ENCODE measurements at places on chromosomes 11 and 22. TPM values are rescaled to one million over a fixed set of nuclear protein-coding genes. Genes with fewer than 3 reads are reported as not detected.

SSTR3 gene
- 28.1 TPM for total RNA-seq

DNA sequence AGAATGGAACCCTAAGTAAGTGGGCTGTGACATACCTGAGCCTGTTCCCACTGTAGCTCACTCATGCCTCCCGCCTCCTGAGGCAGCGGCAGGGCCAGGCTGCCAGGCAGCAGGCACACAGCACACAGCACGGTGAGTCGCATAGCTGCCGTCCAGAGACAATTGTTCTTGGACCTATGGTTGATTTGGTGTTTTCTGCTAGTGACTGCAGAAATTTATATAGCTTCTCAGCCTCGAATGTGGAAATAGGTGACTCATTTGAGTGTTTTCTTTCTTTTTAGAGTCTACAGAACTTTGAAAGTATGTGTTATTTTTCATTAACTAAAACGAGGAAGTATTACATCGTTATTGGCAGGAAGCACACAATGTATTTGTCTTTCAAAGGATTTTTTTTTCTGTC, at the start of gene MMP7:
MMP7 (minus strand) TSS at position 190 of the 400 bp plus-strand sequence; CDS start at position 143, 47 bp downstream.
- no peak for DNase-seq

MAPK1 gene
- 80.3 TPM for total RNA-seq

DNA sequence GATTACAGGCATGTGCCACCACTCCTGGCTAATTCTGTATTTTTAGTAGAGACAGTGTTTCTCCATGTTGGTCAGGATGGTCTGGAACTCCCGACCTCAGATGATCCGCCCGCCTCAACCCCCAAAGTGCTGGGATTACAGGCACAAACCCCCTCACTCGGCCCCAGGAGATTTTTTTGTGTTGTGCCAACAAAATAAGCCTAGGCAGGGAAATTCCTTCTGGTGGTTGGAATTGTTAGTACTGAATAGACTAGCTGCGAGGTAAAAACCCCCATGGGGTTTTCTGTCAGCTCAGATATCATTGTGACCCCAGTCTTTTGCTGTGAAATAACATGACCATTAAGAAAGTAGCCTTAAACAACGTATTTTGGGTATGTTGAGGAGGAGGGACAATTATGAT, 144.9 kb downstream of the BCR start:
- no peak for DNase-seq

- DNase-seq, result no peak
Measured at GRCh38 chr11:4184163-4184916, 89.7 kb downstream of the RRM1 start.

PDGFB gene
- total RNA-seq, result 2.9 TPM

DNA sequence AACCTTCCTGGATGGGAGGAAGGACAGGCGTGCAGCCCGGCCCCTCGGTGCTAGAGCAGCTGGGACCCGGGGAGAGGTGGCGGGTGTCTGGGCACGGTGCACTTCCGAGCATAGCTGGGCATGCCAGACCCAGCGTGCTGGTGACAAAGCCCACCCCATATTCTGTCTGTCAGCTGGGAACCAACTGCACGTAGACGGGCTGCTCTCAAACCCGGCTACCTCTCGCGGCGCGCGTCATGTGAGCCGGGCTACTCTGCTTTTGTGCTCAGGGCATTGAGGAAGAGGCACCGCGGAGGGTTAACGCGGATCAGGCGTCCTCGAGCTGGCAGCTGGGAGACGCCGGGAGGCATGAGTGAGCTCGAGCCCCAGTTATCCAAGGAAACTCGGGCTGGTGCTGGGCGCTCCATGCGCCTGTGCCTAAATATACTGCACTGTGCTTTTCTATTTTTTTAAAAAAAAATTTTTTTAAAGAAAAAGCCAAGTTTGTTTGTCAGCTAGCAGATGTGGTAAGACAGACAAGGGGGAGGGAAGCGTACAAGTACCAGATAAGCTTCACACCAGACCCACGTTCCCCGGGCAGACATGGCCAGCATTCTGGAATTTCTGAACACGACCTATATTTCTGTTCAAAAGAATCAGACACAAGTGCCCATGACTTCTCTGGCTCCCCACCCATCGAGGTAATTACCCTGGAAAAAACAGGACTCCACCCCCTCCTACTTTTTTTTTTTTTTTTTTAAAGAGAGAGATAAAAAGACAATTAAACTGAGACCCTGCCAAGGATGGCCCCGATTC, 425.6 kb downstream of the SHANK2 start:
- no peak for DNase-seq

DNA sequence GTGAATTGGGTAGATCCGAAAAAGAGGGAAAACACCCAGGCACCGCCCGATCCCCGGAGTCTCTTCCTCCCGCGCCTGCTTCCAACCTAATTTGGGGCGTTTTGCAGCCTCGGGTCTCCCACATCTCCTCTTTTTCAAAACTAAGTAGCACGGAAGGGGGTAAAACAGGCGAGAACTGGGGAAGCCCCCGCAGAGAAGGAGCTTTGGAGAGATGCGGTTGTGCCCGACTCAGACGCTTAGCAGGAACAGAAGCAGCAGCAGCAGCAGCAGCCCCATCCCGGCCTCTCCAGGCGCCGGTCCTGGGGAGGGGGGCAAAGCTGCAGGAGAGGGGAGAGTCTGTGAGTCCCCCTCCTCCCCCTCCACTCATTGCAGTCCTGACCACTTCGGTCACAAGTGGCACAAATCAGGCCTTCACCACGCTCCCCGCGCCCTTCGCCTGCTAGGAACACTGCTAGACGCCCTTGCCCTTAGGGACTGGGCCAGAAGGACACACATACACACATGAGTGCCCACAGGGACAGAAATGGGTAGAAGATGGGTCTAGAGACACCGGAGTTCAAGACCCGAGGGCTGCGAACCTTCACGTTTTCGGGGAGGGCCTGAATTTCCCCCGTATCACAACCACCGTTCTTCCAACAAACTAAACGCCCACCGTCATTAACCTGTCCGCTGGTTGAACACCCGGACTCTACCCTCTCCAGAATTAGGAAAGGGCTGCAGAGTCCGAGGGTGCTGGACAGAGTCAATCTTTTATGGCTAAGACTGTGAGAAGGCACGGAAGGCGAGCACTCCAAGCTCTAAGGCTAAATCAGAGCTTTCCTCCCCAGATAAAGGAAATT, 98.3 kb upstream of the HSD17B12 start:
- no peak for DNase-seq

DNA sequence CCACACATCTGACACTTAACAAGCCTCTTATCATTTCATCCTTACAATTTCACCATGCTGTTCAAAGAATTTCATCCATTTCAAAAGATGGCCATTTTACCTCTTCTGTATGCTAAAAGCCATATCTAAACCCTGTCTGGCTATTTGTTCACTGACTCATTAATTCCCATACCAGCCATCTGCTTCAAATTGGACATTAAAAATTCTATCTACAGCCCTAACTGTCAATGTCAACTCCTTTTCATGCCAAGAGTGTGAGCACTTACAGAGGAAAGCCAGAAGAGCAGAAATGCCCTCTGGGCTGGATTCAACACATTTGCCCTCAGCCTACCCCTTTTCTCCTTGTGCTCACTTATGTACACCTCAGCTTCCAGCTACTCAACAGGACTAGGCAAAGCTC, 59.2 kb downstream of the SYTL2 start:
- no peak for DNase-seq

PRSS23 gene
- total RNA-seq, result 2.0 TPM

GRCh38 chr22:25942115-25942855, 200.3 kb downstream of the MYO18B start:
- no peak for DNase-seq

- DNase-seq, result no peak
Measured at GRCh38 chr22:17890892-17891291, 116.6 kb upstream of the BID start.

- DNase-seq, result no peak
Measured at GRCh38 chr11:95734009-95734572, 55.5 kb downstream of the FAM76B start.

C1QTNF4 gene
- 1.2 TPM for total RNA-seq

NAGA gene
- 26.3 TPM for total RNA-seq

SMIM38 gene
- total RNA-seq, result 1.1 TPM

- no peak for DNase-seq
Measured at GRCh38 chr11:15624701-15625100, 510.0 kb downstream of the INSC start.

DNA sequence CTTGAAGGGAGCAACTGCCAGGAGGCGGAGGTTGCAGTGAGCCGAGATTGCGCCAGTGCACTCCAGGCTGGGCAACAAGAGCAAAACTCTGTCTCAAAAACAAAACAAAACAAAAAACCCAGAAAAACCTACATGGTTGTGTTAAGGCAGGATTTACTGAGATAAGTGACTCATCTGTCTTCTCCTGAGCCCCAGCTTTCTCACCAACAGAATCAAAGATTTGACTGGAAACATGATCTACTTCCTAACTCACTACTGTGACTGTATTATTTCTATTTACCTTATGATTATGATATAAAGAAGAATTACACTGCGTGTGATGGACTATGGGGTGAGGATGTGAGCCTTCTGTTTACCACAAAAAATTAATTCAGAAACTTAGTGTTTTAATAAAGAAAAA, 21.8 kb downstream of the FAM118B start:
- DNase-seq, result no peak

- DNase-seq, result no peak
Measured at GRCh38 chr22:43317239-43317638, 25.9 kb downstream of the SCUBE1 start.

- DNase-seq, result no peak
Measured at GRCh38 chr11:133793271-133794035, 51.9 kb downstream of the SPATA19 start.

DNA sequence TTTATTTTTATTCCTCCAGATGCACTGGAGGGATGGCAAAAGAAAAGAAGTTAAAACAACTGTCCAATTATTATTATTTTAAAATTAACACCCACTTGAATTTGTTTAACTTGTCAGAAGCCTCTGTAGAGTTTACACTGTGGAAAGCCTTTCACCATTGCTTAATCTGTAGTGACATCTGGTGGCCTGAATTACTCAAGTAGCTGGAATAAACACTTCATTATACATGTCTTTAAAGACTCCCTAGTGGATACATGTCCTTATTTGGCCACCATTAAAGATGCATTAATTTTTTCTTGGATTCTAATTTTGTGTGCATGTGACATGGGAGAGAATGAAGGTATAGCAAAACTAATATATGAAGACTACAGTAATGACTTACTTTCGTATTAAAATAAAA, 1496.5 kb downstream of the FAM181B start:
- DNase-seq, result no peak
